Kidney epithelial cell (primary cell): ENCODE measurements at places on chromosomes 6 and 20. TPM values are rescaled to one million over a fixed set of nuclear protein-coding genes. Genes with fewer than 3 reads are reported as not detected.

Gene NT5E
- total RNA-seq: 101 and 109 TPM in 2 replicates

Gene RPS10
- total RNA-seq: 3,975 and 4,200 TPM in 2 replicates

Gene PDE10A
- 13.0 and 13.3 TPM in 2 replicates for total RNA-seq

Gene MUCL3
- not detected in 2 replicates for total RNA-seq

Gene COL9A3
- 5.4 and 10.4 TPM in 2 replicates for total RNA-seq

Gene XRN2
- total RNA-seq: 105 and 107 TPM in 2 replicates

Gene CYP39A1
- total RNA-seq: 0.14 and 0.29 TPM in 2 replicates

Gene BEND6
- total RNA-seq: 2.7 and 2.8 TPM in 2 replicates

Gene ABHD16B
- not detected in 2 replicates for total RNA-seq

Gene DLL1
- total RNA-seq: 3.8 and 4.2 TPM in 2 replicates

- DNase-seq: no peak
Observed at GRCh38 chr20:22394583-22394982, 189.8 kb downstream of the FOXA2 start.

DNA sequence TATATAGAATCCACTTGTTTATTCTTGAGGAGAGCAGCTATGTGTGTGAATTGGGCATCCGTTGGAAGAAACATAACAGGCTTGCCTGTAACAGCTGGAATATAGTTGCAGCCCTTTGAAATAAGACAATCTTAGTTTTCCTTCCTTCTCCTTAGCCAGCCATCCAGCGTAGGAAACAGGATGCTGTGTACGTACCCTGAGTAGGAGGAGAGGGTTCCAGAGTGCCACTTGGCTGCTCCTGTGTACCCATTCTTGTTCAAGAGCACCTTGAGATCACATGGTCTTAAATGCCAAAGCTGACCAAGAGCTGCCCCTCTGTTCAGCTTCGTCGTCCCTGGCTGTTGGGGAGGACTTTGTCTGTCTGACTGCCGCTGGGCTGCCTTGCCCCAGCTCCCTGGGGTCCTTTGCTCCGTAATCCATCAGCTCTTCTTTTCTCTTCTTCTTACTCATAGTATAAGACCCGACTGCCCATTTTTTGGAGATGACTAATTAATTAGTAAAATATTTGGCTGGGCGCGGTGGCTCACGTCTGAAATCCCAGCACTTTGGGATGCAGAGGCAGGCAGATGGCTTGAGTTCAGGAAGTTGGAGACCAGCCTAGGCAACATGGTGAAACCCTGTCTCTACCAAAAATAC, 49.0 kb downstream of the RREB1 start:
- no peak for DNase-seq

DNA sequence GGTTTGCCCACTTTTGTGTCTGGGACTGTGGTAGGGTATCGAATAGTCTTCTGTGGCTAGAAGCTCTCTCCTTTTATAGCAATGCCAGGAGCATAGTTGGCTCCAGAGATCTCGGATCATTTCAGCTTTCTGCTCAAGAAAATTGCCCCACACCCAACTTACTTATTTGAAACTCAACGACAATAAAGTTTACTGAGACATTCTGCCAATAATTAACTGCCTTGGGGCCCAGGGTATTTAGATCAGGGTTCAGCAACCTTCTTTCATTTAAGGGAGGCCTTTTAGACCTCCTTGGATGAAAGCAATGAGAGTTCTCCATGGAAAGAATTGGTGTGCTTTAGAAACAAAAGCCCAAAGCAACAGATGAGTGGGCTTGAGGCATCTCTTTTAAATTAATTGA, 53.8 kb upstream of the GMPR start:
- DNase-seq: no peak

- no peak for DNase-seq
Observed at GRCh38 chr6:118535176-118535844, 12.8 kb upstream of the PLN start.

DNA sequence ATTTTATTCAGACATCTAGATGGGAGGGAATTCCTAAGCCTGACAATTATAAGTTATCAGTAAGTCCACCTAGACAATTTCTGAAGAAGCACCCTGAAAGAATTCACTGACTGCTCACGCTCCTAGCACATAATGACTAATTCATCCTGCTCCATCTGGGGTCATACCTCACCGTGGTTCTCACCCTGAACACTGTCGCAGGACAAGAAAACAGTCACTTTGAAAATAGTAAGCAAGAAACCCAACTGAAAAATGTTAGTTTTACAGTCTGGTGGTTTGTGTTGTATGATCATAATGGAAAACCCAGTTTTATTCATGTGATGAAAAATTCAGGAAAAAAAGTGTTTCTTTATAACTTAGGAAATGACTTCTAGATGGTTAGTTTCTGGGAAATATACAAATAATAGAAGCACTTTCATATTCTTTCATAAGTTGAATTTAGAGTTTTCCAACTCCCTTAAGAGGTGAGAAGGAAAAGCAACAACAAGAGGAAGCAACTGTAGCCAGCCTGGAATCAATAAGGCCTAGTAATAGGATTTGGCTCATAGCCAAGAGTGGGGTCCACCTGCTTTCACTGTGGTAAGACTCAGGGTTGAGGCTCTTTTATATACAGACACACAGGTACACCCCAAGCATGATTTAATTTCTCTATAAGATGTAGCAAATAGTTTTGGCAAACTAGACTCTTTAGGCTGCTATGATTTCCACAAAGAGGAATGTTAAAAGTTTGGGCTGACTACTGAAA, 94.1 kb downstream of the HIVEP2 start:
- DNase-seq: no peak

- no peak for DNase-seq
Observed at GRCh38 chr6:35662999-35663398, 25.7 kb downstream of the FKBP5 start.

DNA sequence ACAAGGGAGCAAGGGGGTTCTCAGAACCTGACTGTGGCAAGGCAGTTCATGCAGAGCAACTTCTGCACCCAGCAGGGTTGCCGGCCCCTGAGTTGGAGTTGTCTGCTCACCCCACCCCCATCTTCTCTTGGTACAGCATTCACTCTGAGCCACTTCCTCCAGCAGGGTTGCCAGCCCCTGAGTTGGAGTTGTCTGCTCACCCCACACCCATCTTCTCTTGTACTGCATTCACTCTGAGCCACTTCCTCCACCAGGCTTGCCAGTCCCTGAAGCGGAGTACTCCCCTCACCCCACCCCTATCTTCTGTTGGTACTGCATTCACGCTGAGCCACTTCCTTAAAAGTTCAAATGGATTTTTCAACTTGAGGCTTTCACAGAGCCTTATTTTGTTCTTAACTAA, 79.7 kb upstream of the SYNDIG1 start:
- DNase-seq: no peak

- DNase-seq: no peak
Observed at GRCh38 chr6:4309540-4309939, 174.2 kb upstream of the ECI2 start.

GRCh38 chr6:57252975-57253374, 30.9 kb upstream of the RAB23 start:
- no peak for DNase-seq

- no peak for DNase-seq
Observed at GRCh38 chr6:155614606-155615005, 159.0 kb upstream of the NOX3 start.

DNA sequence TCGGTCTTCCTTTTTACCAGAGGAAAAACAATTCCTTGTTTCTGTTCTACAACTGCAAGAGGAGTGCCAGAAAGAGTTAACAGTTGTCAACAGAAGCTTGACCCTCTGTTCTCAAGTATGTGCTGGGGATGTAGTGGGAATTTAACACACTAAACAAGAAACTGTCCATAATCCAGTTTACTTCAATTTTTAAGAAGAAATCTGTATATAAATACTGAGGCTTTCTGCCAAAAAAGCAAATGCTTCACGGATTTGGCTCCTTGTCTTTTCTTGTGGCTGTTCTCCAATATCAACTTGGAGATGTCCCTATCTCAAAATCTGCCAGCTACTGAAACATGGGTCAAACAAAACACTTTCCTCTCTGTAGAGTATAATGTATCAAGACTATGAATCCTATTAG, 26.8 kb downstream of the REV3L start:
- DNase-seq: no peak

DNA sequence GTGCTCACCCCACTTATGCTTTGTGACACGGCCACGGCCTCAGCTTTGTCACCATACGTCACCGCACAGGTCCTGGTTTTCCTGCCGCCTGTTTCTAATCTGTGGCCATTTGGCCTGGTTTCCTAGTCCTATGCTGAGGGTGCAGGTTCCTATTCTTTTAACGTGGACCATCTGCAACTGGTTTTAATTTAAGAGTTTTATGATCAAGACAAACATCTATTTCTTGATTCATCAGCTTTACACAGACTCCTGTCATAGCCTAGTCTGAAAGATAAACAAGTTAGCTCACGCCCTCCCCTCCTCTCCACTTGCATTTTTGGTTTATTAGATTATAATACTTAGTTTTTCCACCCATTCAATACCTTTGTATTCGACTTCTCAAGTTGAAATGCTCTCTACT, 97.5 kb upstream of the RPS6KA2 start:
- DNase-seq: no peak

DNA sequence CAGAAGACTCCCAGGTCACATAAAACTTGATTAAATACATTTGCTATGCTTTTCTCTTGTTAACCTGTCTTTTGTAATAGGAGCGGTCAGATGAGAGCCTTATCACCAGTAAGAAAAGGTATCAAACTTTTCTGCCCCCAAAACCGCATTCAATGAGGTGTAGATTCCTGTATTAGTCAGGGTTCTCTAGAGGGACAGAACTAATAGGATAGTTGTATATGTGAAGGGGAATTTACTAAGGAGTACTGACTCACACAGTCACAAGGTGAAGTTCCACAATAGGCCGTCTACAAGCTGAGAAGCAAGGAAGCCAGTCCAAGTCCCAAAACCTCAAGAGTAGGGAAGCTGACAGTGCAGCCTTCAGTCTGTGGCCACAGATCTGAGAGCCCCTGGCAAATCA, 32.7 kb downstream of the PTPRK start:
- DNase-seq: peak; percentile 79

- no peak for DNase-seq
Observed at GRCh38 chr6:11174242-11174611, 58.2 kb downstream of the NEDD9 start.

DNA sequence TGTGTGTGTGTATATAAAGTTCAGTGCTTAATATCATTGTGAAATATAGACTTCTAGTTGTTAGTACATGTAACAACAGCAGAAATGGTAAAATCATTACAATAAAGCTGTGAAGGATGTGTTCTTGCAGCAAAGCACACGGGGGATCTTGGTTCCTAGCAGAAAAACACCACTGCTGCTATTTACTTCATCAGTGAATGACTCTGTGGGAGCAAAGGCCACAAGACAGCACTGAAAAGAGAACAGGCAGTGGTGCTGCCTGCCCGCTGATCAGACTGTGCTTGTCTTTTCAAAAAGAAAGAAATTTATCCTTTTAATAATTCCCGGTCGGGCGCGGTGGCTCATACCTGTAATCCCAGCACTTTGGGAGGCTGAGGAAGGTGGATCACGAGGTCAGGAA, 689.9 kb upstream of the CITED2 start:
- DNase-seq: no peak

GRCh38 chr6:51387907-51388306, 569.2 kb downstream of the TFAP2B start:
- DNase-seq: no peak

- no peak for DNase-seq
Observed at GRCh38 chr6:11538052-11538818, 686 bp downstream of the TMEM170B start.

DNA sequence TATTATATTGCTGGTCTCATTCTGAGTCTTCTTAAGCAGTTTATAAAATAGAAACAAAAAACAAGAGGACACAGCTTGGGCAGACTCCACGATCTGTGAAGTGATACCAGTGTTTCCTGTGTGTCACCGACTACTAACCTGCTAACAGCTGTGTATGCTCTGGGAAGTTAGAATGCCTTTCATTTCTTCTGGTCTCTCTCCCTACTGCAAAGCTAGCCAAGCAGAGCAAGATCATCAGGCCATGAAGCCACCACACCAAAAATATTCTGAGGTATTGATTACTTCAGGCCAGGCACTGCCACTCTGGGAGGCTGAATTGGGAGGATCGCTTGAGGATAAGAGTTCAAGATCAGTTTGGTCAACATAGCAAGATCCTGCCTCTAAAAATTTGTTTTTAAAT, 46.9 kb upstream of the SMIM29 start:
- peak; percentile 52 for DNase-seq

- DNase-seq: no peak
Observed at GRCh38 chr6:11318835-11319813, 86.7 kb upstream of the NEDD9 start.

DNA sequence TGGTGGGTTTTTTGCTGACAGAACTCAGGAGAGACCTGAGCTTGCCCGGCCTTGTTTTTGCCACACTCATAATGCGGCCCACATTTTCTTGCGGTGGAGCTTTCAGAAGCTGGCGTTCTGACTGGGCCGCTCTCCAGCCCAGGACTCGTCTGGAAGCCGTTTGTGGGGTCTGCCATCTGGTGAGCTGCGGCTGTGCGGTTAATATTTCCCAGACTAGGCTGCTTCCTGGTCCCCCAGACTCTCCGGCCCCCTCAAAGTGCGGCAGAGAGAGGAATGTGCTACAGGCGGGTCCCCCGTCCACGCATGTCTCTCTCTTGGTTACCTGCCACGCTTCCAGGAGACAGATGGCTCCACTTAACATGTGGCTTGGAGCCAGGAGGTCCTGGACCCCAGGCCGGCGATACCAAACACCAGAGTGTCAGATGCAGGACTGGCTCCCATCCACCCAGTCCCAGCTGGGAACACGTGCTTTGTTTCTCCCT, 128.9 kb upstream of the PMEPA1 start:
- no peak for DNase-seq

- no peak for DNase-seq
Observed at GRCh38 chr6:45854149-45854742, 161.4 kb downstream of the CLIC5 start.

- no peak for DNase-seq
Observed at GRCh38 chr6:23731609-23732008, 394.4 kb upstream of the NRSN1 start.

DNA sequence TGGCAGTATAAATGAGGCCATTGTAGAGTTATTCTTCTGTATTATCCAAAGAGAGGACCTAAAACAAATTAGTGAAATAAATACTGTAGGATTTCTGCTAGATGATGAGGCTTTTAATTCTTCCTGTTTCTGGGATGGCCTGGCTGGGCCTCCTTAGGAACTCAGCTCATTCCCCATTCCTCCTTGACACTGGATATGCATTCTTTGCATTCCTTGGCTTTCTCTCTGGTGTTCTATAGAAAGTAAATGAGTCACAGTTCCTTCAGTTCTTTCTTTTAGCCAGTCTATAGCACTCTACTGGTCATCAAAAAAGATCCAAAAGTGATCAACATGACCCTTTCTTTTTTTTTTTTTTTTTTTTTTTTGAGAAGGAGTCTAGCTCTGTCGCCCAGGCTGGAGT, 8.6 kb downstream of the OR10C1 start:
- no peak for DNase-seq

DNA sequence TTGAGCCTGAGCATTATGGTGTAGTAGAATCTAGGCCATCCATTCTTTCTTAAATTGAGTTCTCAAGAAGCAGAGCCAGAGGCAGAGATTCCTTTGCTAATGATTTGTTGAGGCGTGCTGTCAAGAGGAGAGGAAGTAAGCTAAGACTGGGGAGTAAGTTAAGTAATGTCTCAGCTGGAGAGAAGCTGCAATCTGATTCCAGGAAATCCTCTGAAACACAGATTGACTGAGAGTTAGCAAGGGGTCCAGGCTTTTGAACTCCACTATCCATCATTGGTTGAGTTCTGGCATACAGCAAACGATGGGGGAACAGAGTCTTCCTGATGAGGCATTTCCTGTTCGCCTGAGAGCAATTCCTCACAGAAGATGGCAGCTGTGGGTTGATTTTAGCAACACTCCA, 207.4 kb upstream of the RAB32 start:
- DNase-seq: no peak

- no peak for DNase-seq
Observed at GRCh38 chr20:44811150-44811685, 872 bp upstream of the RIMS4 start.

GRCh38 chr6:36131511-36132245, 1.4 kb downstream of the MAPK13 start:
- no peak for DNase-seq
